Ascending aorta (tissue), 2 donors: ENCODE measurements at places on chromosomes 4 and X. TPM values are rescaled to one million over a fixed set of nuclear protein-coding genes. Genes with fewer than 3 reads are reported as not detected.

Gene PABPC4L
- 1.3 TPM for total RNA-seq

Gene HMX1
- not detected for total RNA-seq

Gene USO1
- 25.5 TPM for total RNA-seq

Gene NPNT
- 43.1 TPM for total RNA-seq

Gene SPANXN5
- total RNA-seq: not detected

Gene SERTM2
- total RNA-seq: not detected

Gene LARP1B
- 8.6 TPM for total RNA-seq

Gene STPG2
- total RNA-seq: not detected

Gene PASD1
- not detected for total RNA-seq

Gene AMBN
- not detected for total RNA-seq

Gene DCLK2
- total RNA-seq: 34.2 TPM

Gene ADH5
- 93.4 TPM for total RNA-seq

Gene SPP1
- total RNA-seq: 0.75 TPM

Gene PRKG2
- total RNA-seq: not detected

Gene MRPS18C
- 13.0 TPM for total RNA-seq

Gene SPANXB1
- total RNA-seq: not detected
